ENCODE measurements at places on chromosomes 12 and 14.

DNA sequence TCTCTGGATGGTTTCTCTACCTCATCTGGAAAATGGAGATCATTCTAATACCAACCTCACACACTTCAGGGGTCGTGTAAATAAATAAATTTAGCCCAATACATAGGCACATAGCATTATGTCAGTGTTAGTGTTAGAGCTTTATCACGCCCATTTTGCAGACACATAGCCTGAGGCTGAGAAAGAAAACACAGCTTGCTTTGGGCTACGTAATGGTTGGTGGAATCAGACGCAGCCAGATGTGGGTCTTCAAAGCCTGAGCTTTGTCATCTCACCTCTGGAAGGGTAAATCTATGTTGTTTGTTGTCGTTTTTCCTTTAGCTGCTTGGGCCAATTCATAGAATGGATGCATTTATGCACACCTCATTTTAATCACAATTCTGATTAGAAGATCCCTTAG, 191.6 kb downstream of the RBM19 start:
- DNase-seq = no peak

GRCh38 chr14:53748691-53749090, 207.9 kb downstream of the BMP4 start:
- DNase-seq = no peak

DNA sequence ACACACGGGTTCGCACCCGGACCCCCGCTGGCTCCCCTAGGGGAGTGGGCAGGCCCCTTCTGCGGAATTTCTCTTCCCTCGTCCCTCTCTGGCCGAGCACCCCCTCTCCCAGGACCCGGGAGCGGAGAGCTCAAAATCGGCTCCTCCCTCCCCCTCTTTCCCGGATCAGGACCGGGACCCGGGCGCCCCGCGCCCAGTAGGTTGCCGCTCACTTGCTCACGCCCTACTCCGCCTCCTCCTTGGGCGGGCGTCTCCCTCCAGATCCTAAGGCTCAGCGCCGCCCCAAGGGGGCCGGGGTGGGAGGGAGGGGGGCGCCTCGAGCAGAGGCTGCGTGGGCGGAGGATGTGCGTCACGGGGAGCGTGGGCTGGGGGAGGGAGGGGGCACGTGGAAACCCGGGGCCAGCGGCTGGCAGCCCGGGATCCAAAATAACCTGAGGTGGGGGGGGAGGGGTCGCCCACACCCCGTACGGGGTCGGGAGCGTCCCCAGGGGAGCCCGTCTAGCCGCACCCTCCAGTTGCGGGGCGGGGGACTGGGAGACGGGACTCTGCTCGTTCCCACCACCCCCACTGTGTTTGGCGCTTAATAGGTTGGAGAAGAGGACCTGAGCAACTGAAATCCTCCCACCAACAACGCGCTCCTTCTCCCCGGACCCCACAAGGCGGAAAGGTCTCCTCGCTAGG, 1.8 kb upstream of the NAB2 start:
- DNase-seq = peak; percentile 94

GRCh38 chr12:51472984-51473383, 48.4 kb downstream of the SLC4A8 start:
- no peak for DNase-seq

- DNase-seq = no peak
Measured at GRCh38 chr14:21136024-21136423, 19.8 kb downstream of the OR5AU1 start.

- DNase-seq = no peak
Measured at GRCh38 chr12:122064780-122065588, 13.6 kb upstream of the MLXIP start.

DNA sequence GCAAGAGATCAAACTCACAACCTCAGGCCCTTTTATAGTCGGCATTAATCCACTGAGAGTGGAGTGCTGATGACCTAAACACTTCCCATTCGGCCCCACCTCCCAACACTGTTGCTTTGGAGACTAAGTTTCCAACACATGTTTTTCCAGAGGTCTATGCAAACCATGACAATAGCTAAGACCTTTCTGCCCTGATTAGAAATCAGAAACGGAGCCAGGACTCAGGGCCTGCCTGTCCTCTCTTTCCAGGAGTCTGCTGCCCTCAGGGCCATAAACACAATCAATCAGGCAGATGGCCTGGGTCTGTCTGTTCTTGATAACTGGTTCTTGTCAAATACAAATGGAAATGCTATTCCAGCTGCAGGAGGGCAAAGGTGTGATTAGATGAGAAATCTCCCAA, 97.2 kb upstream of the PSMC1 start:
- no peak for DNase-seq

DNA sequence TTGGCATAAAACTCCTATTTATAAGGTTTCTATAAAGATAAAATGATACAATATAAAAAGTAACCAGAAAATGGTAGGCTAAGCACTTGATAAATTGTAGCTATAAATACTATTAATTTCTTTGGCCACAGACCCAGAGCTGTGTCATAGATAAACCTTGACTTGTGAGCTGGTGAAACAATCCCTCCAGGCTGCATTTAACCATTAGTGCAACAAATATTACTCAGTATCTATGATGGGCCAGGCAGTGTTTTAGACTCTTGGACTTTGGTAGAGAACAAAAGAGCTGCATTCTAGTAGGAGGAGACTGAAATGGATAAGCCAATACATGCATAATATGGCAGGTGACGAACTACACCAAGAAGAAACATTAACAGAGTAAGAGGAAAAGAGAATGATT, 178.1 kb downstream of the BTG1 start:
- no peak for DNase-seq

DNA sequence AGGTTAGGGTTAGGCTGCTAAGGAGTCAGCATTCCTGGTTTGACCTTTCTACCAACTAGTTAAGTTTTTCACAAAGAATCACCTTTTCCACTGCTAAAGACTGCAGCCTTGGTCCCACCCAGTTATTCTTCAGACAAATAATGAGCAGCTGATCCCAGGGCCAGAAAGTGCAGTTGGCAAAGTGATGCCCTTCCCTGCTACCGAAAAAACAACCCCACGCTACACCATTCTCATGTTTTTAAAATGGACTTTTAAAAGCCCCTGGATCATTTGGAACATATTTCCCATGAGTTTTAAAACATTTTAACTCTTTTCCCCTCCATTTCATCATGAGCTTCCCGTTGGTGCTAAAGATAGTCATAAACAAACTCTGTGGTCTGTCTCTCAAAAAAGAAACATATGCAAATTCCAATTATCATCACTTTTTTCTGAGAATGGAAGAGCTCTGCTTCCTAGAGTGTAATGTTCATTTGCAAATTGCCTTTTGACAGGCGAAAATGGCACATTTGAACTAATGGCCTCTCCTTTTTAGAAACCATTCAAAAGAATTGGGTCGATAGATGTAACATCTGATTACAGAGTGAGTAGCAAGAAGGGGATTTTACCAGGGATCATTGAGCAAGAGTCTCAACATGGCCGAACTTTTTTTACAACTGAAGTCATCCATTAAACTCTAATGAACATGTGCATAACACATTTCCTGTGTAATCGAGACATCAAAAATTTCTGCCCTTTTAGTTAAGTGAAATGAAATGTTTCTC, 129.3 kb upstream of the RAP1B start:
- DNase-seq = no peak

GRCh38 chr12:89862511-89863445, 154.1 kb upstream of the ATP2B1 start:
- no peak for DNase-seq

GRCh38 chr12:31736472-31736871, 7.7 kb upstream of the AMN1 start:
- peak; percentile 33 for DNase-seq

DNA sequence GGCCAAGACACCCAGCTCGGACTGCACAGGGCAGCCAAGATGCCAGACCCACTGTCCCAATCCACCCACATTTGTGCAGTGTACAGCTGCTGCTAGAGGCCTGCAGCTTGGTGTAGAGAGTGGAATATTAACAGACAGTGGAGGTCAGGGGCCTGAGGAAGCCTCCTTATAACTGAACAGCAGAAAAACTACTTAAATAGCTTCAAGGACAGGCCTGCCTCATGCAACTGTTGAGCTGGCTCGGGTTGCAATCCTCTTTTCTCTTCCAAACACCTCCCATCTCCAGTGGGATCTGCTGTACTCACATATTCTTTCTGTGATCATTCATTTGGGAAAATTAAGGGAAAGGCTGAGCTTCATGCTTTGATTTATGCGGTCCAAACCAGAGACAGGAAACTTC, 1043.2 kb upstream of the TMEM132C start:
- no peak for DNase-seq

DNA sequence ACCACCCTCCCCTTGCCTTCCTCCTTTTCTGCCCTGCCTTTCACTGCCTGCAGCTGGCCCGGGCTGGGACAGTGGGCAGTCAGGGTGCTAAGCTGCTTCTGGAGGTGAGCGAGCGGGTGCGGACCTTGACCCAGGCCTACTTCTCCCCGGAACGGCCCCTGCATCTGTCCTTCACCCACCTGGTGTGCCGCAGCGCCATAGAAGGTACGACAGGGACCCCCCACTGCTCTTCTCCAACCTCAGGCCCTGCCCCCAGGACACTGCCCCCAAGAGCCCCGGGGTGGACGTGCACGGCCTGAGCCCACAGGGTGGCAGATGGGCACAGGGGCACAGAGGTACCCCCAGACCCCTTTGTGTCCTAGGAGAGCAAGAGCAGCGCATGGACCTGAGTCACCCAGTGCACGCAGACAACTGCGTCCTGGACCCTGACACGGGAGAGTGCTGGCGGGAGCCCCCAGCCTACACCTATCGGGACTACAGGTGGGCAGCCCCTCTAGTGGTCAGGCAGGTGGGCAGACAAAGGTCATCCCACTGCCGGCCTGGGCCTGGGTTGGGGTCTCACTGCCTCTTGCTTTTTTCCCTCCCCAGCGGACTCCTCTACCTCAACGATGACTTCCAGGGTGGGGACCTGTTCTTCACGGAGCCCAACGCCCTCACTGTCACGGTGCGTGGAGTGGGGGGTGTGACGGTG, 3.2 kb upstream of the GNB3 start:
- DNase-seq = no peak

GRCh38 chr14:92531106-92531873, 17.7 kb downstream of the RIN3 start:
- no peak for DNase-seq

DNA sequence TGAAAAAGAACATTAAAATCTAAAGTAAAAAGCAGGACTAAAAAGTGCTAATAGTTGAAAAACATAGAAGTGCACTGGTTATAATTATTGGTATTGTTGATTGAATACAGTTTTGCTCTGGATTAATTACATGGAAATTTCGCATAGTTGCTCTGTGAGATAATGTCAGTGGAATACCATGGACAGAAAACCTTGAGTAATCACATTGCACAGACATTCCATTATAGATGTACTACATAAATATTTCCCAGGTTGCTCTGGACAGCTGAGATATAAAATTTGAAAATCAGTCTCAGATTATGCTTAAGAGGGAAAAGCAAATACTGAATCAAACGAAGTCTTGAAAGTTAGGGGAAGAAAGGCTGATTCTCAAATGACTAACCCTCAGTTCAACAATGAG, 439.3 kb upstream of the FLRT2 start:
- DNase-seq = no peak

DNA sequence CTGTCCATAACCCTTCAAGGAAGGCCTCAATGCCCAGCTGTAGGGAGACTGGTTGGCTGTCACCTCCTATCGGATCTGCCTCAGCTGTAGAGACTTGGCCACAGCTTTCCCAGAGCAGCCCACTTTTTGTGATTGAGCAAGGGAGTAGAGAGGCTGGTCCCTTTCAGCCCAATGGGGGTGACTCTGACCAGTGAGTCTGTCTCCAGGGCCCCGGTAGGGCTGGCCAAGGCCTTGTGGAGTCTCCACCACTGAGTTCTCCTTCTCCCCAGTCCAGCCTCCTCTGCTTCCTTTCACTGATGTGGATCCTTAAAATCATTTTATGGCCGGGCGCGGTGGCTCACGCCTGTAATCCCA, 14.5 kb upstream of the HPD start:
- no peak for DNase-seq

DNA sequence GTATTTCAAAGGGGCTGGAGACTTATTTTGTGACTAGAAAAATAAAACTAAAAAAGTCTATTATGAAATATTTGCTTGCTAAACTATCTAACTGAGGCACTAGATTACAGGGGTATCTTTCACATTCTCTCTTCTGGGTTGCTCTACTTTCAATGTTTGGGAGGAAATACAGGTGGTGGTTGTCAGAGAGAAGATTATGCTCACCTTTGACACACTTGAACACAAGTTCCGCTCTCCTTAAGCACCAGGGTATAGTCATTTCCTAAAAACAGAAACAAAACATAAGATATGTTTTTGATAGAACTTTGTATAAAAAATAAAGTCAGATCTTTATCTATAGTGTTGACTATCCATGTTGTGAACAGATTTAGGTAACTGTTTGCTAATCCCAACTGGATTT, 45.4 kb upstream of the FGF6 start:
- DNase-seq = no peak

- DNase-seq = no peak
Measured at GRCh38 chr14:46490238-46490685, 161.3 kb downstream of the RPL10L start.

DNA sequence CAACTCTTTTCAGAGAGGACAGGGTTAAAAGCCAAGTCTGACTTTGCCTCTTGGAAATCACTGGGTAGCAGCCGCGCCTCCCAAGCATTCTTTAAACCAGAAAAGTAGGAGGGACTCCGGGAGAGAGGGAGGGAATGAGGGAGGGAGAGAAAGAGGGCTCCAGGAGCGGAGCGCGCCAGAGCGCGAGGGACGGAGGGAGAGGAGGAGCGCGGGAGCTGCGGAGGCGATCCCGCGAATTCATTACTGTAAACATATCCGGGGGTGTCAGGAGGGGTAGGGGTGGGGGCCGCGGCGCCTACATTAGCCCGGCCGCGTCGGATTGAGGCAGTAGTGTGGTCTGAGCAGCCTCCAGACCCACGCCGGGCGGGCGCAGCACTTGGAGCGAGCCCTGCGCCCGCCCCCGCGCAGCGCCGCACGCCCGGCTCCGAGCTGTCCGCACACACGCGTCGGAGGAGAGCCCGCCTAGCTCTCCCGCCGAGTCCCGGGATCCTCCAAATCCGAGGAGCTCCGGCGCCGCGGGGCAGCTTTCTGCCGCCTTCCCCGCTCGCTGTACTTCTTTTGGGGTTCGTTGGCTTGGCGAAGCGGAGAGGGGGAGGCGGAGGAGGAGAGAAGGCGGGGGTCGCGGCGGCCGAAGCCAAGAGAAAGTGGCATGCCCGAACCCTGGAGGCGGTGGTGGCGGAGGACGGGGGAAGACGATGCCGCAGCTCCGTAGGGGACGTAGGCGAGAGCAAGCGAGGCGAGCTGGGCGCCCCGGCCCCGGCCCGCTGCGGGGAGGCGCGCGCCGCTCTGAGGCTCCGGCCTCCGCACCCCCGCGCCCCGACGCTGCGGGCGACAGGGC, 3.3 kb downstream of the FLRT2 start:
- no peak for DNase-seq

Measured in stimulated activated CD4-positive, alpha-beta T cell treated with anti-CD3 and anti-CD28 coated beads, Interleukin-4, amount 100 ng/mL, for 48 hours (primary cell).